Pons (tissue), 1 donor: ENCODE measurements at places on chromosomes 16 and 17.
A peak's percentile ranks its signal among the peaks of the same experiment; 100 is the strongest.

DNA sequence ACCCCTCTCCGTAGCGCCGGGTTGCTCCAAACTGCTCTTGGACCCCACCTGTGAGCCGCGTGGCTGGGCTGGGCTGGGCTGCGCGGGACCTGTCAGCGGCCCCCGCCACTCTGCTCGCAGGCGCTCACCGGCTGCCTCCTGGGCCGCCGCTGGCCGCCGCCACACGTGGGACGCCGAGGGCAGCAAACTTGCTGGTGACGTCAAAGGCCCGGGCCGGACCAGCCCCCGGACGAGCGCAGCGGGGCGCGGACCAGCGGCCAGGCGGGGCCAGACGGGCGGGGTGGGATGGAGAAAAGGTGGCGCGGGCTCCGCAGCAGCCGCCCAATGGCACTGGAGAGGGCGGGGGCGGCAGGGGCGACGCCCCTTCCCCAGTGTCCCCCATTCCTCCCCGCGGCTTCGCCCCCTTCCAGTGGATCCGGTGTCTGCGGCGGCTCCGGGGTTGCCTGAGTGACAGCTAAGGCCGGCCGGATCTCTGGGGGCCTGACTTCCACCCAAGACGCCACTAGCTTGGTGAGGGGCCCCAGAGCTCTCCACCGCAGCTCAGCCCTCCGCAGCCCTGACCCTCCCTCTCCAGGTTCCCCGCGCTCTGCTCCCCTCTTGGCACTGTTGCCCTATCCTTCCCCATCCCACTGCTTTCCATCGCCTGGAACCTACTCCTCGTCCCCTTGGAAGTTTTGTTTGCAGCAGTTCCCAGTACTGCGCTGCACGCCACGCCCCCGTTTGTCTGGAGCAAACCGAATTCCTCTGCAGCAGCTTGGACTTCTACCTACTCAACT lies at the start of gene HS3ST3A1:
Gene HS3ST3A1, minus strand, starts transcription at position 154 of the 776 bp plus-strand sequence. CDS start 800 bp downstream, outside the sequence.
- no peak for DNase-seq

DNA sequence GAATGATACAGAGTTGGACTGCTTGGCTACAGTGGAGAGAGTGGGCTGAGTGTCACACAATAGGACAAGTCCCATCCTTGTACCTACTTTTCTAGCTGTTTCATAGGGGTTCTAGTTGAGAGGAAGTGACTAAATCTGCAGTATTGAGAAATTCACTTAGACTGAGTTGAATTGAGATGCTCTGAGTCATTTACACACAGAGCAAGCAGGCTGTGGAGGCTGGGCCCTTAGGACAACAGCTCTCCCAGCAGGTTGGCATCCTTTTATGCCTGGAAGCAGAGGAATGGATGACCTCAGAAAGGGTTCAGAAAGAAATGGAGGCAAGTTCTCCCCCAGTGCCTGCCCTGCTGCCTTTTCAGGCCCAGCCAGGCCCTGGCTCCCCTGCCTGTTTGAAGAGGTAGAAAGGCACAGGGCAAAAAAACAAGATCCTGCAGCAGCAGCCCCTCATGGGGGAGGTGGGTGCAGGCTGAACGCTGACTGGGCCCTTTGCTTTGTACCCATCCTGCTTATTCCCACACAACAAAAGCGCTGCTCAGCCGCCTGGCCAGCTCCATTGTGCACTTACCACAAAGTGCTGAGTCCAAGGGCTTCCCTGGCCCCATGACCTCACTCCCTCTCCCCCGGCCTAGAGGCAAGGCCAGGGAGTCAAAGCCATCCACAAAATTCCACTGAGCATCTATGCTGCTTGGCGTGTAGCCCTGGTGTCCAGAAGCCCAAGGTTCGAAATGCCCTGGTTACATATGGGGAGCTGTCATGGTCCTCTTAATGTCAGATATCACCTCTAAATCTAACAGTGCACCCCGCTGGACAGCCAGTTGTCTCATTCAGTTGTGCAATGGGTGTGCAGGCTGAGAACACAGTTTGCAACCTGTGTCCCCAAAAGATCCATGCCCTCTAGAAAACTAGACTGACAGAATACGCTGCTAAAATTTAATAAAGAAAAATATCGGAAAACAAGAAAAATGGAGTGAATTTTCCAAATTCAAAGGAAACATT lies 5.4 kb upstream of the CRYBA1 start:
- DNase-seq: peak; percentile 63

- DNase-seq: no peak
These were observed 43.1 kb upstream of the MEAK7 start for GRCh38 chr16:84547546-84548061.

DNA sequence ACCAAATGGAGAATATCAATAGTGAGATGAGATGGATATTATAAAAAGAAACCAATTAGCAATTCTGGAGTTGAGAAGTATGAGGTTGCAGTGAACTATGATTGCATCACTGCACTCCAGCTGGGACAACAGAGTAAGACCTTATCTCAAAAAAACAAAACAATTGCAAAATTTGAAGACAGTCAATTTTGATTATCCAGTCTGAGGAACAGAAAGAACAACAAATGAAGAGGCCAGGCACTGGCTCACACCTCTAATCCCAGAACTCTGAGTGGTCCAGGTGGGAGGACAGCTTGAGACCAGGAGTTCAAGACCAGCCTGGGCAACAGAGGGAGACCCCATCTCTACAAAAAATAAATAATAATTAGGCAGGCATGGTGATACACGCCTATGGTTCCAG lies 35.0 kb downstream of the USP32 start:
- no peak for DNase-seq

DNA sequence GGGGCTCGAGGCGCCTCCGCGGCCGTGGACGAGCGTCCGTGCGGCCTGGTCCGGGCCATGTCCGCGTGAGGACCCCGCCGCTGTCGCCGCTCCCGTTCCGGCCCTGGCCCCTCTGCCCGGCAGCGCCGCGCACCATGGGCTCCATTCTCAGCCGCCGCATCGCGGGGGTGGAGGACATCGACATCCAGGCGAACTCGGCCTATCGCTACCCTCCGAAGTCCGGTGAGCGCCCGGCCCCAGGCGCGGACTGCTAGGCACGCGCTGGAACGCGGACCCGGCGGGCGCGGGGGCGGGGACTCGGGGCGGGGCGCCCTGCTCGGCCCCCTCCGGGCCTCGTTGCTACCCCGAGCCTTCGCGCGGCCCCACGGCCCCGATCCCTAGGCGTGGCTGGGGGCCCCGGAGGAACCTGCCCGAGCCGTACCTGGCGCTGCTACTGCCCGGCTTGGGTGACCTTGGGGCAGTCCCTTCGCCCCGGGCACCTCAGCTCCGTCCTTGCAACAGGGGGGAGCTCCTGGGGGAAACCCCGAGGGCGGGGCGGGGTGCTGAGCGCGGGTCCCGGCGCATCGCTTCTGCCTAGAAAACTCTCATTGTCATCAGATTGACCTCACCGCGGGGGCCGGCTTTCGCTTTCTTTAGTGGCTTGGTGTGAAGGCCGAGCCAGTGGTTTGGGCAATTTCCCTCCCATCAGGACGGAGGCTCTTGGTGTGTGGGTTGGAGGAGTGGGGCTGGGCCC lies 367 bp downstream of the MGRN1 start:
- DNase-seq: no peak

DNA sequence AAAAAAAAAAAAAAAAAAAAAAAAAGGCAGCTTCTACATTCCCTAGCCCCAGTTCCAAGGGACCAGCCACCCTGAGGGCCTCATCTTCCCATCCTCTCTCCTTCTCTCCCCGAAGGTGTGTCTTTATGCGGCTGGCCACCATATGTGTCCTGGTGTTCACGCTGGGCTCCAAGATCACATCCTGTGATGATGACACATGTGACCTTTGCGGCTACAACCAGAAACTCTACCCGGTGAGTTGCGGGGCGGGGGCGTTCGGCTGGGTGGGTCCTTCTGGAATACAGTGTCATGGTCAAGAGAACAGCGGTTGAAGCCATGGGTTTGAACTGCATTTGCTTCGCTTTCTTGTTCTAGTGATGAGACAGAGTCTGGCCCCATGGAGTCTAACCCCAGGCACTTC lies 22.6 kb upstream of the COQ7 start:
- no peak for DNase-seq

GRCh38 chr17:78557598-78558039 lies 19.6 kb downstream of the DNAH17 start:
- DNase-seq: no peak

- DNase-seq: no peak
These were observed 12.6 kb upstream of the TCF25 start for GRCh38 chr16:89860747-89861304.

GRCh38 chr17:14299280-14300141 lies 1.4 kb upstream of the HS3ST3B1 start:
- DNase-seq: no peak

- no peak for DNase-seq
These were observed 1.7 kb upstream of the METTL22 start for GRCh38 chr16:8619671-8620370.

DNA sequence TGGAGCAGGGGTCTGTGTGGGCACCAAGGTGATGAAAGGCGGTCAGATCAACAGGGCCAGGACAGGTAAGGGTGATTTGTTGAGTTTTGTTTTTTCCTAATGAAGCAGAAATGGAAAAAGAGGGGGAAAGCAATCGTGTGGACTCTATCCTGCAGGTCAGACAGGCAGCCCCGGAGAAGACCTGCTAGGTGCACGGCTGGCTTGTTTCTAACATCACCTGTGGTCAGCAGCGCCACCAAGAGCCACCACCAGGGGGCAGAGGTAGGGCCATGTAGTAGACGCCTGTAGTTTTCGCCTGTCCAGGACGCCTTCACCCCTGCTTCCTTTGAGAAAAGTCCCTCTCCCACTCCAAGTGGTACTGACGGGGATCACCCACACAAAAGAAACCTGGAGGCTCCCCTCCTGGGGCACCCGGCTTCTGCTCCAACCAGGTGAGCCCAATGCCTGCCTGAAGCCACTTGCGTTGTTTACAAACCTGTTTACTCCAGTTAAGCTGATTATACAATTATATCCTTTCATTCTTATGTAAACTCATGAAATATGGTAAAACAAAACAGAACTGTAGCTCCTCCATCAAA lies 54.2 kb upstream of the SEC14L1 start:
- DNase-seq: peak; percentile 57

GRCh38 chr17:68351395-68351794 lies 60.1 kb downstream of the ARSG start:
- no peak for DNase-seq

- peak; percentile 68 for DNase-seq
These were observed 882.8 kb upstream of the SOX9 start for GRCh38 chr17:71237903-71238538.

DNA sequence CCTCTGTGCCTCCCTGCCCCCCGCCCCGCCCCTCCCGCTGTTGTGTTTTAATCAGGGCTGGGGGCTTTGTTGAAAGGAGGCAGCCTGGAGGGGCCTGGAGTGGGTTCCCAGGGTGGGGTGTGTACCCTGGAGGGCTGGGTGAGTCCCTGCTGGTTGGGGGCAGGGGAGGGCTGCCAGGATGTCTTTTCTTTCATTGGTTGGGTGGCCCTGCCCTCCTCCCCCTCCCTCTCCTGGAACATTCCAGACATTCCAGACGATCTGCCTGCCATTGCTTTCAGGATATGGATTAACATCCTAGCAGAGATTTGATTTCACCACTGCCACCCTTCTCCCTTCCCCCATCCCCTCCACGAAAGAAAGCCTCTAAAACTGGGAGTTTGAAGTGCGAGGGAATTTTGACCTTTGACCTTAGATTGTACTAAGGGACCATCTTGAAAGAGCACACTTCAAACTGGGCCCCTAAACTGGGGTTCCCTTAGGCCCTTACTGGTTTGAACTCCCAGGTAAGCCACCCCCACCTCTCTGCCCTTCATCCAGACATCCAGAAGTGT lies 25.3 kb downstream of the IGF2BP1 start:
- no peak for DNase-seq

GRCh38 chr17:2289878-2290478 lies 13.6 kb downstream of the SMG6 start:
- no peak for DNase-seq

- no peak for DNase-seq
These were observed 22.8 kb downstream of the CCDC102A start for GRCh38 chr16:57513371-57514102.

- no peak for DNase-seq
These were observed 45.2 kb upstream of the NUDT7 start for GRCh38 chr16:77677129-77677528.

DNA sequence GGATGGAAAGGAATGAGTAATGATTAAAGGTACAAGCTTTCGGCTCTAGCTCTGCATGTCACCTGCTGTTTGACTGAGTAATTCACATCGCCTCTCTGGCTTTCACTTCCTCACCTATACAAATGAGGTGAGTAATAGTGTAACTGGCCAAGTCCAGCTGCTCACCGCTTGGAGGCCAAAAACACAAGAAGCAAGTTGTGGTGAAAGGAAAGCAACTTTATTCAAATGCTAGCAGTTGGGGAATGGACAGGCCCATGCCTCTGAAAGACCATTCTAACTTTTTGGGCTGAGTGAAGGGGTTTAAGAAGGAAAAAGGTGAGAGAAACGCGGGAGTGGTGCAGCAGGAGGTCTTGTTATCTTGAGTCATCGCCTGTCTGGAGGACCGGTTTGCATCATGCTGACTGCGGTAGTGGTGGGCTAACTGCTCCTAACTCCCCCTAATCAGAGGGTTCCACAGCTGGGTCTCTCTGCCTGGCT lies 45.7 kb upstream of the CSNK2A2 start:
- no peak for DNase-seq

DNA sequence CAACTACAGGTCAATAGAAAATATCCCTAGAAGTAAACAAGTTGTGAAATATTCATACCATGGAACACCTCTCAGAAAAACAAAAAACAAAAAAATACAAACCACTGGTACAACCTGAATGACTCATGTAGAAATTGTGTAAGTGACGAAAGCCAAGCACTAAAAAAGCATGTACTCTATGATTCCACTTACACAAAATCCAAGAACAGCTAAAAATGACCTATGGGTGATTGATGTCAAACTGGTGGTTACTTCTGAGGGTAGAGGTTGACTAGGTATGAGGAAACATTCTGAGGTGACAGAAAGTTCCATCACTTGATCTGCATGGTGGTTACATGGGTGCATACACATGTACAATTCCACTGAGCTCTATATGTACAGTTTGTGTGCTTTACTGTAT lies 31.1 kb downstream of the DHRS7C start:
- DNase-seq: no peak

DNA sequence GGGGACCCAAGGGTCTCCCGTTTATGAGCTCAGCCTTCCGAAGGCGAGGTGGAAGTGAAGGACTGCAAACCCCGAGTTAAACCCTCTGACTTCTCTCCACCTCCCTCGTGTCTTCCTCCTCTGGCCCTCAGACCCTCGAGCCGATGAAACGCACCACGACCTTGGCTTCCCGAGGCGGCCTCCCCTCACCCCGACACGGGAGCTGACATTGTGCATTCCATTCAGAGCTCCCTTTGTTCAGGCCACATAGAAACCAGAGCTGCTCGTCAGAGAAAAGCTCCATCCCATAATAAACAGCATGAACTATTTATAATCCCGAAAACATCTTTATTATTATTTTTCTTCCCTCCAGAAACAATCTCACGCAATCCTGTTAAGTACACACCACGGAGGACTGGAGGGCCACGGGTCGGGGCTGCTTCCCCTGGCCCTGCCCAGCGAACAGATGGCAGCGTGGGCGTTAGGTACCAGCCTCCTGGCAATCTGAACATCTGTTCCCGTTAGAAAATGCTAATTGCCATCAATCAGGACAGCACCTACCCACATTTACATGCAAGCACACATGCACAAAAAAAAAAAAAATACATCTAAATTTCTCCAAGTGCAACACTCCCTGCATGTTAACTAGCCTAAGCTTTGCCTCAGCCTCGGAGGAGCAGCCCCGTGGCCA lies 145.7 kb downstream of the RBFOX3 start:
- DNase-seq: no peak
